ENCODE measurements at places on chromosomes 5 and 9.
A peak's percentile ranks its signal among the peaks of the same experiment; 100 is the strongest.

- DNase-seq: no peak
These were observed 457.2 kb upstream of the ACTBL2 start for GRCh38 chr5:57939771-57940170.

DNA sequence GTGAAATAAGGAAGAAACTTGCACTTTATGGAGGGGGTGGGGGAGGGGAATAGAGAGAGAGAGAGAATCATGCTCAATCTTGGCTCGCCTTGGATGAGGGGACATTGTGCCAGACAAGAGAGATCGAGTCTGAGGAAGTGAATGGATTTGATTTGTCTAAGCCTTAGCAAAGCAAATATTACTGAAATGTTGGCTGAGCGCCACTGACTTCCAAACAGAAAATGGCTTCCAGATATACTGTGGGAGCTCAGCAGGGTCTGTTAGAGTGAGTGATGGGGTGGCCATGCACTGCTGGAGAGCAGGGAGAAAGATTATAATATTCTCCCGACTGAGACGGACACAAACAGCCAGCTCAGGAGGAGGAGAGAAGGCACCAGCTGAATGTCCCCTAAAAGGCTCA is 34.5 kb downstream of the BRINP1 start:
- no peak for DNase-seq

- no peak for DNase-seq
These were observed 27.0 kb downstream of the ADGRD2 start for GRCh38 chr9:124477211-124477647.

DNA sequence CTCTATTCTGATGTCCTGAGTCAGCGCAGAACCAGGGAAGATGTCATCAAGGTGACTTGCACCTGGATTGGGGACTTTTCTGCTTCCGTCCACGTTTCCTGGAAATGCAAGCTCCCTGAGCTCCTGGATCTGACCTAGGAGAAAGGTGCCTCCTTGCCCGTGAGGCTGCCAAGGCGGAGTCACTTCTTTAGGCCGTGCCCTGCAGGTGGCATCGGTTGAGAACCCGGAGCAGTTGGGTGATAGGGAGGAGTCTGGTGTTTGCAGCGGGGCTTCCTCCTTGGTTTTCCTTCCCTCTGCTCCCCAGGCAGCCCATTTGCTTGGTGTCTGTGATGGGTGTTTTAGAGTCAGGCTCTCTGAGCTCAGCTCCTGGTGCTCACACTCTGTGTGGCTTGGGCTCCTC is 15.2 kb downstream of the NANS start:
- DNase-seq: no peak

DNA sequence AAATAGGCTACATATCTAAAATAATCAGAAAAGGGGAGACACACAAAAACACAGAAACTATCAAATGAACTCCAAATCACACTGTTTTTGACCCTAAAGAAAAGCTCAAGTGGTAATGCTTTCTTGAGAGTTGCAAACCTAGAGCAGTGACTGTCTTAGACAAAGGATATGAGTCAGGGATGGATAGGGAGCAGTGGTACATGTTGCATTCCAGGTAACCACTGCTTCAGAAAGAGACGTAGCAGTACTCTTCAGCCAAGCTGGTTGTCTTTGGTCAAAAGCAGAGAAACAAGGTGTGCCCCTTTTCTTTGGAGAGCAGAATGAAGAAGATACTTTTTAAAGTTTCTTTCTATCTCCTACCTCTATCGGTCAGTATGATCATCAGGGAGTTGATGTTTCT is 1003.6 kb downstream of the CDH9 start:
- DNase-seq: peak; percentile 71

- DNase-seq: peak; percentile 47
These were observed 52.7 kb upstream of the TJP2 start for GRCh38 chr9:69121155-69122081.

DNA sequence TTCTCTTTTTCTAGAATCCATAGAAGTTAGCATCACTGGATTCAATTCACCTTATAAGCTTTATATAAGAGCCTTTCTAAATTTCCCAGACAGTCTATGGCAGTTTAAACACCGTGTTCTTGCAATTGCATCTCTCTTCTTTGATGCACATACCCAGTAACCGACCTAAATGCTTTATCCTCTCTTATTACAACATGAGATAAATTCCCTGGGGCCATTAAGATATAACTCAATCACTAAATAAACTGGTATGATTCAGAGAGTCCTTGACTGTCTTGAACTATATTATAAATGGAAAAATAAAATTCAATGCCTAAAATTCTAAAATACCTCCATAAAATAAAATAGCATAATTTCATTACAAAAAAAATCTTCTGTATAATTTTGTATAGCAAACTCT is 98.1 kb downstream of the DIRAS2 start:
- DNase-seq: no peak

DNA sequence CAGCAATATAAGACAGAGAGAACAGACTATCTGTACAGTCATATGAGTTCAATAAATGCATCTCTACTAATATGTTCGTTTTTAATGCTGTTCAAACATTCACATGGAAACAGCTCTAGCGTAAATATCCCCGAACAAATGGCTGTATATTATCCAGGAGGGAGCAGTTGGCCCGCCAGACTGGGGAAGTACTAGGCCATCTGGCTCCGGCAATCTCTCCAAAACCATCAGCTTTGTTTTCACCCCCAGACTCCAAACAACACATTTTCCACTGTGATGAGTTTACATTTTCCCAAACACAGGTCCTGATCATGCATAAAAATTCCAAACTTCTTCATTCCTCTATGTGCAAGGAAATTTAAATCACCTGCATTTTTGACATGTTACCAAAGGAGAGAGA is 8.7 kb downstream of the EBF1 start:
- DNase-seq: no peak

Measured in HT1080 (cell line).